H9 (cell line): ENCODE measurements at places on chromosomes 2 and 18.

GRCh38 chr2:232926431-232926939 lies 56.4 kb downstream of the SNORC start:
- peak; percentile 38 for DNase-seq

- DNase-seq: no peak
Measured at GRCh38 chr2:112220186-112220585, 34.7 kb downstream of the ZC3H8 start.

DNA sequence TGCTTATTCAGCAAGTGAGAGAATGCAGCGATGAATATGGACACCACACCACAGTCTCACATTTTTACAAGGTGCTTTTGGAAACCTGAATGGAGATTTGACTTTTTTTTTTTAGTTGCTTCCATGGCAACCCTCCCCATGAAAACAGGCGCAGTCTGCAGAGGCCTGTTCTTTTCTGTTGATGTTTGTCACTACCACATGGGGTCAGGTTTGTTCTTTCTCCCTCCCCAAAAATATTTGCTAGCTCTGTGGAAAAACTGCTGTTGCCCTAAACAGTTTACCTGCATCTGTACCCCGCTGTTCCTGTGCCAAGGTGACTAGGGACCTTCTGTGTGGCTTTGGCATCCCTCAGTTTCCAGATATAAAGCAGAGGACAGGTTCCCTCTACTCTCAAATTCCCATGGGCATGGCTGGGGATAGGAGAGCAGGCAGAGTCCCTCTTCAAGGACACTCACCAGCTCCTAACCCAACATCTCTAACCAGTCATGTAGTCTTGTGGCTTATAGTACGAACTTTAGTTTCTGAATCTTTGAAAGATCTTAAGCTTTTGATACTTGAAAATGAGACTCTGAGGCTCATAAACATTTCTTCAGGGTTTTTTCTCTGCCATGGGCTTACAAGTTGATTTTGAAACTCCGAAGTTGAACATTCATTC lies 14.7 kb upstream of the MAPRE2 start:
- peak; percentile 39 for DNase-seq

DNA sequence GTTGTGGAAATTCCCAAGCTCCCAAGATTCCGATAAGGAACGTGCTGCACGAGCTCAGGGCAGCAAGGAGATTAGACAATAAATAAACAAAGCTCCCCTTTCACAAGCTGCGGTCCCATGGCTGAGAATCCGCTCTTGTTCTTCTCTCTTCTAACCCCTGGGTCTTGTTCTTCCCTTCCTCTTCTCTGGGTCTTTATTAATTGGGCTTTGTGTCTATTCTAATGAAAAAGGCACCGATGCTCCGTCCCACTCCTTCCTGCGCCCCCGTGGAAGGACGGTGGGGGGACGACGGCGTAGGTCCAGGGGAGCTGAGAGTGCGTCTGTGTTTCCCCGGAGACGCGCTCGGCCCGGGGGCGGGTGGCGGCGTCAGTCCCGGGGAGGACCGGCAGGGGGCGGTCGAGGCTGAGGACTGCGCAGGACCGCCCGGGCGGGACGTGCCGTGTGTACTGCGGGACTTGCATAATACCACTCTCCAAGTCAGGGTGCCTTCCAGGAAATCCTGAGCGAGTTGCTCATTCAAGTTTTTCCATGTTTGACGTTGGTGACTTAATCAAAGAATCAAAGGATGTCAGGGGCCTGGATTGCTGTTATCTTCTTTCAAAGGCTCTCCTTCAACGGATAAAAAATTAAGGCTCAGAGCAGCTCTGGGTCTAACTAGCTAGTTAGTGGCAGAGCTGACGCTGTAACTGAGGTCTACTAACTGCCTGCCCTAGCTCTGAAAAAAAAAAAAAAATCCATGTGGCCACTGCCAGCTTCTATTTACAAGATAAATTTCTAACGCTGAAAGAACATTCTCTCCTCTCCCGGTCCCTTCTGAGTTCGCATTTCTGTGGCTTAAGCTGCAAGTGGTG lies 321.4 kb downstream of the TGIF1 start:
- peak; percentile 88 for DNase-seq
